ENCODE measurements at places on chromosomes 2 and 18. TPM values are rescaled to one million over a fixed set of nuclear protein-coding genes. Genes with fewer than 3 reads are reported as not detected.

- no peak overlapping the region for H3K4me3 ChIP-seq
- no peaks in the 10 kb centered on the region for H3K36me3 ChIP-seq
- H3K4me1 ChIP-seq, result no peaks in the 10 kb centered on the region
- H3K27ac ChIP-seq, result no peak overlapping the region
- no peak for DNase-seq
Measured at GRCh38 chr2:15754703-15755099, 163.0 kb downstream of the DDX1 start.

AQP12A gene
- total RNA-seq, result not detected

CHRNG gene
- not detected for total RNA-seq

DNA sequence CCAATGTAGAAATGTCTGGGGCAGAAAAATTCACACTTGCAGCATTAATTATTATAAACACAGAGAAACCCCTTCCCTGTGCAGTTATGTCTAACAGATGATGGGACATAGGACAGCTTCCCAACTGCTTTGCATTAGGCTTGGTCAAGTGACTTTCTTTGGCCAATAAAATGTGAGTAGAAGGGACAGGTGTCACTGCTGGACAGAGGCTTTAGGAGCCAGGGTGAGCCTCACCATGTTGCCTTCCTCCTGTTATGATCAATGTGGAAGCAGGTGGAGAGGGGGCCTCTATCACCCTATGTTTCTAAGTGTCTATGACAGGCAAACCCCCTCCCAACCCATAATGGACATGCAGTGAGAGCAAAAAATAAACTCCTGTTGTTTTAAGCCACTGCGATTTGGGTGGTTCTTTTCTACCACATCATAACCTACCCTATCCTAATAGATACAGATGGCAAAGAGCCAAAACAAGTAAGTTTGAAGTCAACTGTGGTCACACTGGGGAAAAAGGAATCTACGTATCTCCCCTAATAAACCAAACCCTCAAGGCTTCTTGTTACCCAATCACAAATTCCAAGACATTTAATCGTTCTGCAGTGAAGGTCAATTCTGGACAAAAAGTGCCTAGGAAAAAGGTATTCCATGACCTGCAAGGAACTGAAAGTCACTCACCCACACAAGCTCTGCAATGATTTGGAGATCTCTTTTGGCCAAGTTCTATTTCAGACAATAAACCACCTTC lies 28.6 kb upstream of the POU3F3 start:
- no peaks in the 10 kb centered on the region for H3K4me1 ChIP-seq
- no peak for DNase-seq
- no peaks in the 10 kb centered on the region for H3K36me3 ChIP-seq
- no peak overlapping the region for H3K4me3 ChIP-seq
- no peaks in the 10 kb centered on the region for H3K27me3 ChIP-seq

DNA sequence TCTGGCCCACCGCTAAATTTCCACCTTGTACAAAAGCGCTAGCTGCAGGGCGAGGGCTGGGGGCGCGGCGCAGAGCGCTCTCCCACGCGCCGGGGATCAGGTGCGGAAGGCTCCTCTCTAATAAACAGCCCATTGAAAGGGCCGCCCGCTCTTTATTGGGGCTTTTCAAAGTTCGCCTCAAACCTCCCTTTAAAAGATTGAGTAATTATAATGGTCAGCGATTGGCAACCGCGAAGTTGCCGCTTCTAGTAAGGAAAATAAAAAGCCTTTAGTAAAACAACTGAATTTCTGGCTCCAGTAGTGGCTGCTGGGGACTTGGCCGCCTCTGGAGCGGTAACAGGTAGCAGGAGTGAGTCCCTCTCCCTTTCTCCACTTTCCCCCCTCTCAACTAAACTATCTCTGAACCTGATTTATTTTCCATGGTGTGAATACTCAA lies 755 bp downstream of the NEUROD1 start:
- H3K27ac ChIP-seq, result no peak overlapping the region
- H3K4me3 ChIP-seq, result no peak overlapping the region
- no peaks in the 10 kb centered on the region for H3K4me1 ChIP-seq
- no peaks in the 10 kb centered on the region for H3K36me3 ChIP-seq

- no peak for DNase-seq
- H3K4me3 ChIP-seq, result no peak overlapping the region
- H3K27me3 ChIP-seq, result peaks cover 13% of the 10 kb centered on the region
- no peaks in the 10 kb centered on the region for H3K4me1 ChIP-seq
Measured at GRCh38 chr18:47756364-47757016, 174.0 kb downstream of the SMAD2 start.

- no peaks in the 10 kb centered on the region for H3K4me1 ChIP-seq
- no peaks in the 10 kb centered on the region for H3K36me3 ChIP-seq
- H3K27me3 ChIP-seq, result peaks cover 29% of the 10 kb centered on the region
Measured at GRCh38 chr2:2057125-2057721, 273.9 kb downstream of the MYT1L start.

DNA sequence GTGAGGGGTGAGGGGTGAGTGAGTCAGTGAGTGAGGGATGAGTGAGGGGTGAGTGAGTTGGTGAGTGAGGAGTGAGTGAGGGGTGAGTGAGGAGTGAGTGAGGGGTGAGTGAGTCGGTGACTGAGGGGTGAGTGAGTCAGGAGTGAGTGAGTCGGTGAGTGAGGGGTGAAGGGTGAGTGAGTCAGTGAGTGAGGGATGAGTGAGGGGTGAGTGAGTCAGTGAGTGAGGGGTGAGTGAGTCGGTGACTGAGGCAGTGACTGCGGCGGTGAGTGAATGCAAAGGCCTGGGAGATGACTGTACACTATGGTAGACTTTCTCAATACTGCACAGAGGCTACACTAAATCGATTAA lies 16.6 kb downstream of the THAP4 start:
- DNase-seq, result peak; percentile 43
- peaks cover 13% of the 10 kb centered on the region for H3K36me3 ChIP-seq
- no peaks in the 10 kb centered on the region for H3K27me3 ChIP-seq
- no peaks in the 10 kb centered on the region for H3K4me1 ChIP-seq
- H3K4me3 ChIP-seq, result no peak overlapping the region
- peak overlapping the region; percentile 37 for H3K27ac ChIP-seq

SMARCAL1 gene
- total RNA-seq, result 39.7 TPM

GRCh38 chr18:74589021-74589420 lies 8.6 kb upstream of the ZNF407 start:
- no peaks in the 10 kb centered on the region for H3K4me1 ChIP-seq
- no peak overlapping the region for H3K4me3 ChIP-seq
- H3K36me3 ChIP-seq, result peaks cover 6% of the 10 kb centered on the region
- H3K27me3 ChIP-seq, result peaks cover 65% of the 10 kb centered on the region
- DNase-seq, result no peak
- no peak overlapping the region for H3K27ac ChIP-seq

GRCh38 chr2:73128841-73129535 lies 16.2 kb upstream of the RAB11FIP5 start:
- H3K27me3 ChIP-seq, result no peaks in the 10 kb centered on the region
- no peak overlapping the region for H3K27ac ChIP-seq
- H3K4me1 ChIP-seq, result no peaks in the 10 kb centered on the region
- no peak for DNase-seq
- no peaks in the 10 kb centered on the region for H3K36me3 ChIP-seq
- H3K4me3 ChIP-seq, result no peak overlapping the region

- H3K36me3 ChIP-seq, result no peaks in the 10 kb centered on the region
- H3K4me3 ChIP-seq, result no peak overlapping the region
- H3K27me3 ChIP-seq, result no peaks in the 10 kb centered on the region
- no peak for DNase-seq
Measured at GRCh38 chr2:198731842-198732399, 725.8 kb downstream of the SATB2 start.

DNA sequence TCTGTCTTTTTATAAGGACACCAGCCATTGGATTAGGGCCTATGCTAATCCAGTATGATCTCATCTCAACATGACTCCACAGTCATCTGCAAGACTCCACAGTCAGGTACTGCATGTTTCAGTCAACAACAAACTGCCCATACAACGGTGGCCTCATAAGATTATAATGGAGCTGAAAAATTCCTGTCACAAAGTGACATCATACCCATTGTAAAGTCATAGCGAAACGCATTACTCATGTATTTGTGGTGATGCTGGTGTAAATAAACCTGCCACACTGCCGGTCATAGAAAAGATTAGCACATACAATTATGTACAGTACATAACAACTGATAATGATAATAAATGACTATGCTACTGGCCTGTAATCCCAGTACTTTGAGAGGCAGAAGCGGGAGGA lies 102.2 kb downstream of the TEX51 start:
- H3K36me3 ChIP-seq, result no peaks in the 10 kb centered on the region
- no peak overlapping the region for H3K27ac ChIP-seq
- no peaks in the 10 kb centered on the region for H3K27me3 ChIP-seq
- no peaks in the 10 kb centered on the region for H3K4me1 ChIP-seq
- H3K4me3 ChIP-seq, result no peak overlapping the region
- no peak for DNase-seq

GRCh38 chr2:103264058-103264768 lies 502.4 kb downstream of the TMEM182 start:
- H3K4me3 ChIP-seq, result no peak overlapping the region
- H3K4me1 ChIP-seq, result no peaks in the 10 kb centered on the region
- DNase-seq, result no peak

- no peak overlapping the region for H3K27ac ChIP-seq
- no peak for DNase-seq
- peaks cover 6% of the 10 kb centered on the region for H3K4me1 ChIP-seq
- no peaks in the 10 kb centered on the region for H3K27me3 ChIP-seq
- no peaks in the 10 kb centered on the region for H3K36me3 ChIP-seq
Measured at GRCh38 chr2:175403599-175404221, 222.2 kb upstream of the ATP5MC3 start.

HOXD10 gene
- not detected for total RNA-seq

DNA sequence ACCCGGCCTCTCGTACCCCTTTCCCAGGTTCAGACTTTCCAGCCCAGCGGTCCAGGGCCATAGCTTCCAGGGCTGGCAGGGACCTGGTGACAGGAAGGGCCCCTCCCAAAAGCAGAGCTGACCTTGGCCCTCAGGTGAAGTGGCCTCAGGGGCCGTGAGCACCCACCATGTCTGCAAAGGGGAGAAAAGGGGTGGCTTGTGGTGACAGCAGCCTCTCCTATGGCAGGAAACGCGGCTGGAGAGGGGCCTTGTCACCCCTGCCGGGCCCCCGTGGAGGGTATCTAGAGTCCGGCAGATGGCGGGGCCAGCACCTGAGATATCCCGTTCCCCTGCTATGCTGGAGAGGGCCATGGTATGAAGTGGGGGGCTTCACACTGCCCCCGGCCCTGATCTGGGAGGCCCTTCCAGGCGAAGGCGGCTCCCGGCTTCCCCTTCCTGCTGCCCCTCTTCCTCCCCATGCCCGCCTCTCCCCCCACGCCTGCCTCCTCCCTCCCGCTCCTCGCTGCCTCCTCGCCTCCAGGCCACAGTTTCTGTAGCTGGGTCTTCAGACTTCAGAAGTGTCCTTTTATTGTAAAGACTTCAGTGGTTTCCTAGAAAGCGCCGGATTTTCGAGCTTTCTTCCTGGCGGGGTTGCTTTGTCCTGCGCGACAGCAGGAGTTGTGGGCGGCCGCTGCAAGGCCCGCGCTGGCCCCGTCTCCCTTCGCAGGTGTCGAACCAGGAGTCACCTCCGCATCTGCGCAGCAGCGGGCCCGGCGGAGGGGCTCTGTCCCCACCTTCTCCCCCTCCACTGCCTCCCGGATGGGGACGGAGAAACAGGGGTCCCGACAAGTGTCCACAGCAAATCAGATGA lies 240.5 kb upstream of the MYT1L start:
- DNase-seq, result no peak
- H3K4me1 ChIP-seq, result no peaks in the 10 kb centered on the region
- no peak overlapping the region for H3K27ac ChIP-seq
- peaks cover 59% of the 10 kb centered on the region for H3K27me3 ChIP-seq
- no peaks in the 10 kb centered on the region for H3K36me3 ChIP-seq

- no peaks in the 10 kb centered on the region for H3K27me3 ChIP-seq
- no peaks in the 10 kb centered on the region for H3K4me1 ChIP-seq
- DNase-seq, result no peak
- H3K4me3 ChIP-seq, result no peak overlapping the region
- peaks cover 15% of the 10 kb centered on the region for H3K36me3 ChIP-seq
Measured at GRCh38 chr2:15472133-15472532, 89.0 kb downstream of the NBAS start.

KYNU gene
- 44.5 TPM for total RNA-seq

CRIM1 gene
- 154 TPM for total RNA-seq

- no peak overlapping the region for H3K4me3 ChIP-seq
- H3K36me3 ChIP-seq, result no peaks in the 10 kb centered on the region
- peaks cover 12% of the 10 kb centered on the region for H3K4me1 ChIP-seq
- no peak overlapping the region for H3K27ac ChIP-seq
- H3K27me3 ChIP-seq, result no peaks in the 10 kb centered on the region
Measured at GRCh38 chr2:26432363-26432762, 30.6 kb downstream of the DRC1 start.

LYPD1 gene
- total RNA-seq, result 10.3 TPM

- H3K27ac ChIP-seq, result no peak overlapping the region
- no peak overlapping the region for H3K4me3 ChIP-seq
- no peaks in the 10 kb centered on the region for H3K36me3 ChIP-seq
- no peaks in the 10 kb centered on the region for H3K4me1 ChIP-seq
Measured at GRCh38 chr2:40103590-40103989, 324.5 kb upstream of the THUMPD2 start.

COL3A1 gene
- total RNA-seq, result not detected

DNA sequence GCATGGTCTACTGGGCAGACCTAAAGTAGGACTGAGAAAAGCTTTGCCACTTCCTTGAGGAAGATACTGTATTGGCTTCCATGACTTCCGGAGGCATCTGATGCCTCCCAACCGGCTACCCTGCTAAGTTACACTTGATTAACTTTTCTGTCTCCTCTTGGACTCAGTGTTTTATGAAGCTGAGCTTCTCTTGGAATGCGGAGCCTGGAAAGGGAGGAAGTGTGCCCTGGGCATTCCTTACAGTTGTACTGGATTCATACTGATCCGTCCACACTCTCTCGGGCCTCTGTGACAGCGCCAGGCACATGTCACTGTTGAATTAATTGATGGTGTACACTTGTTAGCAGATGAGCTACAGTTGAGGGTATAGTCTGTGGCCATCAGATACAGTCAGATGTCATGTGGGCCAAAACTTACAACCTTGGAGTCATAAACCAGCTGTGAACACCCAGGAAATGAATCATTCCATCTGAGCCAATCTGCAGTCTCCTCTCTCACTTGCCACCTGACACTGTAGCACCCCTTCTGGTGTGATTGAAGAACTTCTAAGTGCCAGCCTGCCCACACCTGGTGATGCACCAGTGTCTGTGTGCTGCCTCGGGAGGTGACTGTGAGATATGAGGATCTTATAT lies 122.5 kb downstream of the FHOD3 start:
- H3K27ac ChIP-seq, result peak overlapping the region; percentile 26
- H3K27me3 ChIP-seq, result no peaks in the 10 kb centered on the region

RBBP8 gene
- total RNA-seq, result 22.0 TPM

KATNAL2 gene
- 9.4 TPM for total RNA-seq

DNA sequence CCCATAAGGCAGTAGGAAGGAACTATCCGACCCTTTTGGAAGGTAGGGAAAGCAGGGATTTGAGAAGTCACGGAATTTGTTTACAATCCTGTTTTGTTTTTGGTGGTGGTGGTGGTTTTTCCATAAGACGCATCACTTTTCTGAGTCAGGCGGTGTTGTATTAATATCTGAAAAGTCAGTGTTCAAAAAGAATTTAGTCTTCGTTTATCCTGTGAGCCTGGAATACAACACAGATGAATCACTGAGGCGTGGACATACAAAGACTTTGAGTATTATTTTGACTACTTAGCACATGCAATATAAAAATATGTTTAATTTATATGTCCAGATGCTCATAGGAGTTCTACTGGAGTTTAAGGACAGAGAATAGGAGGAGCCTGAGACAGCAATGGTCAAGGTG lies 785 bp downstream of the ZNF892 start:
- no peak for DNase-seq
- H3K4me3 ChIP-seq, result peak overlapping the region; percentile 63
- no peak overlapping the region for H3K27ac ChIP-seq
- H3K36me3 ChIP-seq, result no peaks in the 10 kb centered on the region

Data from PC-9 (cell line).